ENCODE measurements at places on chromosomes 2 and 18.

DNA sequence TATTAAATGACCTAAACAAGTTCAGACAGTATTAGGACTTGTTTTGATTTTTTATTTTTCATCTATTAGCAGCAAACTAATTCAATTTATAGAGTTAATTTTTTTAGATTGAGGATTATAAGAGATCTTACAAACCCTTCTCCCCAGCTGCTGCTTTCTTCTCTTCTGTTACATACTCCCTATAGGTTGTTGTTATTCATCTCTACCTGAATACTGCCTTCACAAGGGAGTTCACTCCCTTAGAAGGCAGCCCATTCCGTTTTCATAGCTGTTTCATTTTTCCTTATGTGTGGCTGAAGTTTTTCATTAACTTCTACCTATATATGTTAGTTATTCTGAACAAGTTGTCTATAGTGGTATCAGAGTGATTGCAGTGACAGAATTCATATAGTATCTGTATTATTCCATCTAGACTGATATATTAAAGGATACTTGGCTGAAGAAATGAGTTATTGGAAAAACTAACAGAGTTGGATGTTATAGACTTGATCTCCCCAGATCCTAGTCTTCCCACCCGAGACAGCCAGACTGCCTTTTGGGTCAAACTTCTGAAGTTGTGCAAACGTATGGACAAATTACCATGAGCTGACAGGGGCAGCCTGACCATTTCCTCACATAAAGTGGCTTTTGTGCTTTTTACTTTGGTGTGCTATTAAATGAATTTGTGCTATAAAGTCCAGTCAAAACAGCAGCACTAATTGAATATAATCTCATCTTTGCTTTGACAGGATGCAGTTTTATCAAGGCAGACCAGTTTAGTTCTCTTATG, 8.7 kb downstream of the GLS start:
- DNase-seq = no peak

GRCh38 chr2:66240286-66240685, 194.6 kb upstream of the MEIS1 start:
- DNase-seq = no peak

- no peak for DNase-seq
These were observed 134.4 kb upstream of the LTBP1 start for GRCh38 chr2:32812316-32812715.

DNA sequence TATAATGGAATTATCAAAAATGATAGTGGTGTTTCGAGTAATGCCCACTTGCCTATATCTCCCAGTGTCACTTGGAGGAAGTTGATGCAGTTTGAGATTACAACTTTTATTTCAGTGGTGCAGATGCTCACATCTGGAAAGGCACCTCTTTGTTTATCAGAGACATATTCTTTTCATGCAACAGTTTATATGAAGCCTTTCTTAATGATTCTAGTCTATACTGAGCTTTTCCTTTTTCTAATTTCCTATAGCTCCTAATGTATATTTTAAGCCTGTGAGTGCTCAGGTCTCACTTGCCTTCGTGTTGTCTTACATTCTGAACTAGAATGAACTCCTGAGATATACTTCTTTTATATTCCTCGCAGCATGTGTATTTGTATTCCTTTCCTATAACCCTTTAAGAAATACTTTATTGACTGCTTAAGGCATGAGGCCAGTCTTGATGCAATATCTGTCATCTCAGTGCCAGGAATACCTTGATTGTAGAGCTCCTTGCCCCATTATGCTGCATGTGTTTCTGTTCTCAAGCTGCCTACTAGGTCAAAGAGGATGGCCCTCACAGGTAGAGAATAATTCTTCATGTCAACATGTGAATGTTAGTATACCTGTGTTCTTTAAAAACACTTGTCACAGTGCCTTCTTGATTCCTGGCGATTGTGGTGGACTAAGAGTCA, 52.6 kb downstream of the VRK2 start:
- no peak for DNase-seq

DNA sequence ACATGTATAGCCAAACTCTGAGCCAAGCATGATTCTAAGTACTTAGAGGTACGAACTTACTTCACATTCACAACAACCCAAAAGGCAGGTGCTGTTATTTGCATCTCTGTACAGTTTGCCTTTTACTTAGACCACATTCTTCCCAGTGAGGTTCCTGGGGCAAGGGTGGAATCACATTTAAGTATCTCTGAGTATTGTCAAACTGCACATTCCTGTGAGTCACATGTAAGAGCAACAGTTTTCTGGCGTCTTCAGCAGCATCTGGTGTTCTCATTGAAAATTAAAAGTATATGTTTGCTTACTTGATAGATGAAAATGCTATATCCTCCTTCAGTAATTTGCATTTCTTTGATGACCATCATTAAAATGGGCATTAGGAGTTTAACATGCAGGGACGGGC, 119.1 kb downstream of the UXS1 start:
- no peak for DNase-seq

Data from activated naive CD4-positive, alpha-beta T cell treated with anti-CD3 and anti-CD28 coated beads, Interleukin-2, amount 10 ng/mL, durations not matched to agents 7 days and 5 days (primary cell).